ENCODE measurements at places on chromosomes 3 and 15. TPM values are rescaled to one million over a fixed set of nuclear protein-coding genes. Genes with fewer than 3 reads are reported as not detected.
A peak's percentile ranks its signal among the peaks of the same experiment; 100 is the strongest.

- peaks cover 29% of the 10 kb centered on the region for H3K4me1 ChIP-seq
- peaks cover 7% of the 10 kb centered on the region for H3K36me3 ChIP-seq
- peak within 1 kb of the TSS; percentile 90 for H3K4me3 ChIP-seq
- peak; percentile 87 for DNase-seq
These were observed at the start of gene SH3BP5 for GRCh38 chr3:15332405-15333098. SH3BP5 (minus strand) TSS chr3:15332586; CDS start chr3:15332408, 178 bp downstream.

The WDR5B gene
- 6.6 TPM for total RNA-seq

DNA sequence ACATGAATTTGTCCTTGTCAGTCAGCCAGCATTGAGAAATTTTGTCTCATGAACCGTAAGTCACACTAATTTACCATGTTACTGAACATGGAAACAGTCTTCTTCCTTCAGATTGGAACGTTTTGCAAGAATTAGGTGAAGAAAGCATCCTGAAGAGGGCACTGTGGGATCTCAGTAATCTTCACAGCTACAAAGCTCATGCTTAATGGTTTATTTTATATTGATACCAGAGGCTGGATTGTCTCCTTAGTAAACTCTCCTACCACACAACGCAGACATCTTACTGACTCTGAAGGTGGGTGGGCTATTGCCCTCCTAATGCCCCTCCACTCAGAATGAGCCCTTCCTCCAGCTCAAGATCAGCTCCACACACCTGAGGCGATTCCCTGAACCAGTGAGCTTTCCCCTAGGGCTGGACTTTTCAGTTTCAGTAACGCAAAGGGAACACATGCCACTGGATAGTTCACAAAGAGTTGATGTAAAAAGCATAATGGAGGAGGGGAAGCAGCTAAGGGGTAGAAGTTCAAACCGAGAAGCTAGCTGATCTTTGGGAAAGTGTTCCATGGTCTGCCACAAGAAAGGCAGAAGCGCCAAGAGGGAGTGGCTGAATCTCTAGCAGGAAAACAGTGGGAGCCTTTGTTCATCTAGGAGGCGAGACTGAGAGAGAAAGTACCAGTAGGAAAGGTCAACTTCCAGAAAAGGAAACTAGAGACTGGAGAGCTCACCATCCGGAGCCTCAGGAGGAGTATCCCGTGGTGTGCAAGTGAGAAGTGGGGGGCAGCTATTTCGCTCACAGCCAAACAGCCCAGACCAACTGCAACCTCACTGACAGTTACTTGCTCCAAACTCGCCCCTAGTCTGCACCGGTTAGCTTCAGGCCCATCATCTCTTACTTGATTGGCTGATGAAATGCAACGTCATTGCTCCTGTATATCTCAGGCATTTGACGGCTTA is at the start of gene SLC9C1:
Gene SLC9C1, minus strand, starts transcription at position 849 of the 954 bp plus-strand sequence. CDS start 7,425 bp downstream, outside the sequence.
- H3K4me1 ChIP-seq = peaks cover 24% of the 10 kb centered on the region
- peaks cover 1% of the 10 kb centered on the region for H3K36me3 ChIP-seq
- DNase-seq = no peak

GRCh38 chr15:90619939-90620338 is 90.2 kb downstream of the CRTC3 start:
- H3K4me3 ChIP-seq = peak overlapping the region; percentile 68
- no peaks in the 10 kb centered on the region for H3K27me3 ChIP-seq
- no peak for DNase-seq
- peaks cover 30% of the 10 kb centered on the region for H3K36me3 ChIP-seq
- H3K4me1 ChIP-seq = peaks cover 16% of the 10 kb centered on the region
- peak overlapping the region; percentile 84 for H3K27ac ChIP-seq

DNA sequence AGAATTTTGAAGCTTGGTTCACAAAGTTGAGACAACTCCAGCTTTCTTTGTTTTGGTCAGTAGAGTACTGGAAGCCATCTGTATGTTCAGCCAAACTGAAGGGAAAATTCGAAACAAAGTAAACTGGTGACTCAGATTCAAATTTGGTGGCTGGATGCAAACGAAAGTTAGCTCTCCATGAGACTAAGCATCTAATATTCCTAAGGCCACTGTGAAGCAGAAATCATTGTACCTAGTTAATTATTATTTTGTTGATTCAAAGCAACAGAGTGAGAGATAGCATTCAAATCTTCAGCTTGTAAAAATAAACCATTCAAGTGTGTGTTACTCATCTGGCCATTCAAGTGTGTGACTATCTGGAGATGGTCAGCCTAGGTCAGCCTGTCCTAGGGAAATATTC is 42.1 kb downstream of the NR2F2 start:
- no peaks in the 10 kb centered on the region for H3K4me1 ChIP-seq
- H3K27ac ChIP-seq = no peak overlapping the region
- DNase-seq = no peak
- peaks cover 32% of the 10 kb centered on the region for H3K27me3 ChIP-seq
- H3K36me3 ChIP-seq = no peaks in the 10 kb centered on the region
- no peak overlapping the region for H3K4me3 ChIP-seq

The TNIK gene
- 47.6 TPM for total RNA-seq

The GUCA1C gene
- not detected for total RNA-seq

The PAK6 gene
- 0.91 TPM for total RNA-seq

The GADL1 gene
- not detected for total RNA-seq

The TPRA1 gene
- 33.6 TPM for total RNA-seq

DNA sequence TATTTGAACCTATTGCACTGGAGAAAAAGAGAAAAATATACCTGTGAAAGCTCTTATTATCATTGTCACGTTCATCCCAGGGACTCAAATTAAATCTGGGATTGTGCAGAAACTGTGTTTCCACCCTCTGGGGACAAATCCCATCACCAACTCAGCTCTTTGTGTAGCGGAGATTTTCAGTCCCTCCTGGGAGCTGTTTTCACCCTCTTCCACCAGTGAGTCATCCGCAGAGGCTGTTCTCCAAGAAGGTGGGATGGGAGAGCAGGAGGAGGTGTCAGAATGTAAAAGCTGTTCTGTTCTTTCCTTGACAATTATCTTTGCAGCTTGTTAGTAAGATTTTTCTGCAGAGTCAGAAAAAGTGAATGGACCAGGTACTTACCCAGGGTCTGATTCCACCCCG is 28.0 kb downstream of the SV2B start:
- H3K4me1 ChIP-seq = peaks cover 1% of the 10 kb centered on the region
- no peak overlapping the region for H3K27ac ChIP-seq
- H3K36me3 ChIP-seq = no peaks in the 10 kb centered on the region
- H3K4me3 ChIP-seq = no peak overlapping the region
- DNase-seq = no peak

The FBLN2 gene
- 2.6 TPM for total RNA-seq

The CELSR3 gene
- total RNA-seq = 16.2 TPM

- no peak overlapping the region for H3K4me3 ChIP-seq
- no peaks in the 10 kb centered on the region for H3K4me1 ChIP-seq
- no peak overlapping the region for H3K27ac ChIP-seq
These were observed 61.5 kb downstream of the SLC6A1 start for GRCh38 chr3:11053926-11054503.

DNA sequence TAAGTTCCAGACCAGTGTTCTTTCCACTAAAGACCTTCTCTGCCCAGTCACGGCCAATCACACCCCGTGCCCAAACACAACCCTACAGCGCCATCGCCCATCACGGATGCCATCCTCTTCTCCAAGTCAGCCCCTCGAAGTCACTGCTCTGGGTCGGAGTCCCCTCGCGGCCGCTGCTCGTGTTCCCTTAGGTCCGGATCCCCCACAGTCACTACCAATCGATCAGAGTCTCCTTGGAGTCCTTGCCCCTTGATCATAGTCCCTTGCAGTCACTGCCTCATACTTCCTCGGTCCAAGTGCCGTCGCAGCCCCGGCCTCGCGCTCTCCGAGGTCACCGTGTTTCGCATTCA is 461 bp downstream of the PCYT1A start:
- no peak for DNase-seq
- peaks cover 28% of the 10 kb centered on the region for H3K4me1 ChIP-seq
- no peaks in the 10 kb centered on the region for H3K27me3 ChIP-seq
- peak overlapping the region; percentile 99 for H3K27ac ChIP-seq

GRCh38 chr3:52293491-52294319 is 6.1 kb downstream of the GLYCTK start:
- H3K27ac ChIP-seq = no peak overlapping the region
- no peaks in the 10 kb centered on the region for H3K27me3 ChIP-seq
- H3K4me1 ChIP-seq = peaks cover 23% of the 10 kb centered on the region
- no peak for DNase-seq
- H3K4me3 ChIP-seq = no peak overlapping the region

- H3K4me3 ChIP-seq = no peak overlapping the region
- no peak for DNase-seq
- no peaks in the 10 kb centered on the region for H3K27me3 ChIP-seq
- H3K36me3 ChIP-seq = no peaks in the 10 kb centered on the region
These were observed 11.8 kb downstream of the CYFIP1 start for GRCh38 chr15:22968366-22968765.

DNA sequence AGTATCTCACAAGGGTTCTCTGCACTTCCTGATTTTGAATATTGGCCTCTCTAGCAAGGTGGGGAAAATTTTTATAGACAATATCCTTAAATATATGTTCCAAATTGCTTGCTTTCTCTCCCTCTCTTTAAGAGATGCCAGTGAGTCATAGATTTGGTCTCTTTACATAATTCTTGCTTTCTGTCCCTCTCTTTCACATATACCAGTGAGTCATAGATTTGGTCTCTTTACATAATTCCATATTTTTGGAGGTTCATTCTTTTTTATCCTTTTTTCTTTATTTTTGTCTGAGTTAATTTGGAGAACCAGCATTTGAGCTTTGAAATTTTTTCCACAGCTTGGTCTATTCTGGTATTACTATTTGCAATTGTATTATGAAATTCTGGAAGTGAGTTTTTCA is 77.7 kb upstream of the NUDT16 start:
- H3K27ac ChIP-seq = no peak overlapping the region
- H3K36me3 ChIP-seq = no peaks in the 10 kb centered on the region
- DNase-seq = no peak

DNA sequence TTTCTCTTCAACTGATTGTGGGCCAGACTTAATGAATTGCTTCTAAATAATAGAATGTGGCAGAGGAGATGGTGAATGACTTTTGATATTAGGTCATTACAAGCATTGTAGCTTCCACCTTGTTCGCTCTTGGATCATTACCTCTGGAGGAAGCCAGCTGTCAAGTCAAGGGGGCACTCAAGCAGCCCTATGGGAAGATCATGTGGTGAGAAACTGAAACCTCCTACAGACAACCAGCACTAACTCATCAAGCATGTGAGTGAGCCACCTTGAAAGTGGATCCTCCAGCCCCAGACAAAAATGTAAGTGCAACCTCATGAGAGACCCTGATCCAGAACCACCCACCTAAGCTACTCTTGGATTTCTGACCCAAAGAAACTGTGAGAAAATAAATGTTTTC is 109.8 kb upstream of the TBC1D5 start:
- peaks cover 13% of the 10 kb centered on the region for H3K27me3 ChIP-seq
- H3K4me3 ChIP-seq = no peak overlapping the region
- no peak overlapping the region for H3K27ac ChIP-seq
- H3K36me3 ChIP-seq = no peaks in the 10 kb centered on the region

DNA sequence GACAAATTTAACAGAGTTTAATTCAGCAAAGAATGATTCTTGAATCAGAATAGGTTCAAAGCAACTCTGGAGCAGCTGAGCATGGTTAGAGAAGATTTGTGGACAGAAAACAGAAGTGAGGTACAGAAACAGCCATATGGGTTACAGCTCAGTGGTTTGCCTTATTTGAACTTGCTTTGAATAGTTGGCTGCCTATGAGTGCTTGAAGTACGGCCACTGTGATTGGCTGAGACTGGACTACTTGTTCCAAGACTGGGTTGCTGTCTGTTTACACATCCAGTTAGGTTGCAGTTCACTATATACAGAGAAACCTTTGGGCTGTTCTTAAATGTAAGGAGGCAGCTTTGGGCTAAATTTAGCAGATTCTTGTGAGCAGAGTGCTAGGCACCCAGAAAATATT is 79.4 kb upstream of the CADPS start:
- no peaks in the 10 kb centered on the region for H3K27me3 ChIP-seq
- H3K4me1 ChIP-seq = no peaks in the 10 kb centered on the region
- no peaks in the 10 kb centered on the region for H3K36me3 ChIP-seq
- H3K4me3 ChIP-seq = no peak overlapping the region
- H3K27ac ChIP-seq = no peak overlapping the region

DNA sequence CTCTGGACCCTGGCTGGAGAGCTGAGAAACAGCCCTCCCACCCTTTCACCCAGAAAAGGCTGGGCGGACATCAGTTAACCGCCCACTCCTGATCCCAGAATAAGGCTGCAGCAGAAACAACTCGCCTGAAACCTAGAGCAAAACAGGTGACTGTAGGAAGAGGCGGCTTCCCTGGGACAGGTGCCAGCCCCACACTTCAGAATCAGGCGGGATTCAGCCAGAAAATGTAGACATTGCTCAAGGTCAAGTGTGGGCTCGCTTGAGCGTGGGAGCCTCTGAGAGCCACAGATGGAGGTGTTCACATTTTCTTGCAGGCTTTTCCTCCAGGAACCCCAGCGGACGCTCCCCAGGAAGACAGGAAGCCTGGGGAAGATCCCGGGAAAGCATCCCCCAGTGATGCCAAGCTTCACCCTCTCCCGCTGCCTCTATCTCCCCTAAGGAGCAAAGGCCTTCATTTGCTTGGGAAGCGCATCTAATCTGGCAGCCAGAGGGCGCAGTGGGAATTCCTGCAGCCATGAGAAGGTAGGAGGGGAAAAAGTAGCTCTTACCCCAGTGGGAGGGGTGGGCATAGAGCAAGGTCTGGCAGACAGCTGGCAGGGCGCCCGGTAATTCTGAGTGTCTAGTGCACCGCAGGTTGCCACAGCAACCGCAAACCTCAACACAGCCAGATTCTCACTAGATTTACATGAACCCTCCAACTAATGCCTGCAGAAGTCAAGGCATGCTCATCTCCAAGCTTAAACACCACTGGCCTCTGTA is 77.7 kb downstream of the OCA2 start:
- H3K4me3 ChIP-seq = no peak overlapping the region
- H3K27me3 ChIP-seq = no peaks in the 10 kb centered on the region
- DNase-seq = no peak
- H3K36me3 ChIP-seq = no peaks in the 10 kb centered on the region
- no peaks in the 10 kb centered on the region for H3K4me1 ChIP-seq
- no peak overlapping the region for H3K27ac ChIP-seq

GRCh38 chr3:13879946-13880810 is at the start of gene WNT7A:
WNT7A (minus strand) TSS chr3:13880071; CDS start chr3:13879816, 255 bp downstream.
- peaks cover 63% of the 10 kb centered on the region for H3K27me3 ChIP-seq
- no peaks in the 10 kb centered on the region for H3K4me1 ChIP-seq
- no peaks in the 10 kb centered on the region for H3K36me3 ChIP-seq
- peak; percentile 74 for DNase-seq
- H3K4me3 ChIP-seq = peak within 1 kb of the TSS; percentile 23

DNA sequence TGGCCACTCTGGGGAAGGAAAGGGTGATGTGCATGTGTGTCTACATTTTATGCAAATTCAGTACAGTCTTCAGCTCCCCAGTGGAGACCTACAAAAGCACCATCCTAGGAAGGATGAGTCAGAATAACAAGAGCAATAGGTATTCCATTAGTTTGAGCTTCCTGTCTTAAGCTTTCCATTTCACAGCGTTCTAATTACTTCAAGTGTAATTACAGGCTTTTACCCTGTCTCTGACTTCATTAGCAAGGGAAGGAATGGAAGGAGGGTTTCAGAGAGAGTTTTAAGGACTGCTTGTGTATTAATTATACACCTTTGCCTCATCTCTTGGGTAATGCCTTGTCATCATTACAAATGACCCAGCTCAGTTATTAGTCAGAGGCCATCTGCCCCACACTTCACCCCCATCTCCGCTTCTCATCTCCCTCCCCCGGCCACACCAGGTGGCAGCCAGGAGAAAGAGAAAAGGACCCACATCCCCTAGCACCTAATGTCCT is 202.8 kb upstream of the MRPL3 start:
- DNase-seq = no peak
- no peak overlapping the region for H3K4me3 ChIP-seq
- no peaks in the 10 kb centered on the region for H3K4me1 ChIP-seq

The ADCY5 gene
- not detected for total RNA-seq

Data from activated naive CD8-positive, alpha-beta T cell treated with anti-CD3 and anti-CD28 coated beads, Interleukin-2, amount 10 ng/mL, durations not matched to agents 7 days and 5 days (primary cell).